ENCODE measurements at places on chromosomes 4 and X.
A peak's percentile ranks its signal among the peaks of the same experiment; 100 is the strongest.

- no peak for DNase-seq
Measured at GRCh38 chrX:132257116-132257515, 37.9 kb upstream of the RAP2C start.

- DNase-seq, result no peak
Measured at GRCh38 chrX:39158801-39159657, 357.8 kb downstream of the MID1IP1 start.

GRCh38 chr4:139674875-139675550 lies 9.4 kb downstream of the MGST2 start:
- DNase-seq, result no peak

GRCh38 chrX:103556963-103557612 lies 28.2 kb upstream of the TCEAL4 start:
- DNase-seq, result no peak

GRCh38 chr4:14837860-14838259 lies 164.4 kb upstream of the CPEB2 start:
- no peak for DNase-seq

DNA sequence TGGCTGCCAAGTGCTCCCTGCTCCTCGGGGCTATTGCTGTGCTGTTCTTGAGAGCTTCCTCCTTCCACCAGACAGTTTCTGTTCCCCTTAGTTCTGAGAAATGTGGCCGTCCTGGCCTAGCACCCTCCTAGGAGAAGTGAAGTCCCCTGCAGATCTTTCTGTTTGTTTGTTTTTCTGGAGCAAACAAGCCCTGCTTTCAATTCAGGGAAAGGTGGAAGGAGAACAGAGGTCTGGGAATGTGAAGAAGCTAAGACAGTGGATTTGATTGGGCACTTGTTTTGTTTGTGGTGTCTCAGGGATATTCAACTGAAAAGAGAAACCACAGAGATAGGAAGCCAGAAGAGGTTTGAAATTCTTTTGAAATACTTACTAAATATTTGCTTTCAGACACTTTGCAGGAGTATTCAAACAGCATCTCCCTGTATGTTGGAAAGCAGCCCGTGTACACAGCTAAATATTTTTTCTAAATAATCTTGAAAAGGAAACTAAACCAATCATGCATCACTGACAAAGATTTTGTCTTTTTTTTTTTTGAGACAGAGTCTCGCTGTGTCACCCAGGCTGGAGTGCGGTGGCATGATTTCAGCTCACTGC lies 36.5 kb upstream of the PPM1K start:
- DNase-seq, result no peak

- peak; percentile 66 for DNase-seq
Measured at GRCh38 chrX:153673428-153674218, at the start of gene PNCK. Gene PNCK, minus strand, starts transcription at chrX:153673813. Its CDS starts 737 bp downstream, at chrX:153673076.

GRCh38 chr4:3261411-3262207 lies 12.7 kb downstream of the MSANTD1 start:
- no peak for DNase-seq

DNA sequence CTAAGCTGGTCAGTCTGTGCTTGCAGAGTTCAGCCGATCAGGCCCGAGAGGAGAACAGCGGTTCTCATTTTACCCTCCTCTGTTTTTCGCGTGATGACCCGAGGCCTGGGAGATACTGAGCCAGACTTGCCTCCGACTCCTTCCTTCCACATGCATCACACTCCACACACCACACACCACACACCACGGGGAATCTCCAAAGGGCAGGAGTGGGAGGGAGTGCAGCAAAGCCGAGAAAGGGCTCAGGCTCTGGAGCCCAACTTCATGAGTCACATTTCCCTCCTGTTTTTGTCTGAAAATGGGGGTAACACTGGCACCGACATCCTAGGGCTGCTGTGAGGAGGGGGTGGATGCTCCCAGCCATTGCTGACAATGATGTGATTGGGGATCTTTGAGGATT lies 38.9 kb downstream of the TKTL1 start:
- no peak for DNase-seq

DNA sequence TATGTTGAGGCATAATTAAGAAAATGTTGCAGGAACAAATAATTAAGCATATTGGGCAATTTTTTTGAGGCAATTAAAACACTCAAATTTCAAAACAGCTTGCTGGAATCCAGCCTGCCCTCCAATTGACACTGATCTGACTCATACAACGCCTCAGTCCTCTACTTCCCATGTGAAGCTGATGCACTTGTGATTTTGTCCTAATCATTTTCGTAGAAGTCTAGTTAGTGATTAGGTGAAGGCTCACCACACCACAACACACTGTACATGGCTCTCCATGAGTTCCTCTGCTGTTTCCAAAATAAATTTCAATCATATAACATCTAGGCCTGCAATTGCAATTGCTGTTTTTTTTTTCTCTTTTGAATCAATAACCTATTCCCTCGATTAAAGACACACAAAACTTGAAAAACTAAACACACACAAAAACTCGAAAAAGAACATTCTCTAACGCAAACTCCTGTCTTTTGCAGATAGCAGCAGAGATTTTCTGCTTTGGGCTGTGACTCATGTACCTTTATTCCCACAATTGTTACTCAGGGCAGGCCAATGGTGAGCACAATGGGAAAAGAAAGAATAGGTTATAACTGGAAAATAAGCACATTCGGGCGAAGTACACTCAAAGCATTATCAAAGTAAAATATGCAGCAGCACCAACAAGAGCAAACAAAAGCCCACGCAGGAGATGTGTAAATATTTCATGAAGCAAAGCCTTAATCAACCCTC lies 1.7 kb downstream of the GPRIN3 start:
- no peak for DNase-seq

DNA sequence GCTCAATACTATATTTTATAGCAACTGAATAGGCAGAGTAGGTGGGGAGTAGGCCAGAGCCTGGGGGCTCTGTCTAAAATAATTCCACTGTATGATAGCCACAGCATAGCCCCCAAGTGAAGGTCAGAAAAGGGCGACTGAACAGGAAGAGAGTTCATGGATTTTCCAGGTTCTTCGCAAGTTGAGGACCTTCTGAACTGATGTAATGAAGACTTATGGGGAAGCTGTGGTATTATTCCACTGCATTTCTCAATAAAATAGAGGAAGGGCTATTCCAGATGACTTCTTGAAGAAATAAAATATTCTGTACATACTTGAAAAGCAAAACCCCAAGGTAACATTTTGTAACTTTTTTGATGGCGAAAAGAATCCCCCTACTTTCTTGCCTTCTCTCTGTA lies 231.4 kb upstream of the GPC4 start:
- no peak for DNase-seq

GRCh38 chr4:13830449-13830848 lies 202.9 kb upstream of the BOD1L1 start:
- DNase-seq, result no peak

DNA sequence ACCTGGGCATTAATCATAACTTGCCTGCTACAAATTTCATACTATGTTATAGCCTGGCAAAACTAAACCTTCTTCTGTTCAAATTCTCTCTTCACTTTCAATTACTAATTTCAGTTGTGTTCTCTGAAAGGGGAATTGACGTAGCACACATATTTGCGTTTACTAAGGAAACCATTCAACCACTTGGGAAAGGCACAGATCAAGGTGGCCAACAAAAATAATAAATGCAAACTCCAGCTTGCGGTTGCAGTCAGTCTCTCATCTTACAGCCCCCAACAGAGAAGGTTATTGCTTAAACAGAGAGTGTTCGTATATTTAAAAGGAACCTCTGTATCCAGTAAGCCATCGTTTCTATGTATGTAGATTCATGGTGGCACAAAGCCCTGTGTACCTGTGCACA lies 4.0 kb downstream of the SRPX start:
- no peak for DNase-seq

DNA sequence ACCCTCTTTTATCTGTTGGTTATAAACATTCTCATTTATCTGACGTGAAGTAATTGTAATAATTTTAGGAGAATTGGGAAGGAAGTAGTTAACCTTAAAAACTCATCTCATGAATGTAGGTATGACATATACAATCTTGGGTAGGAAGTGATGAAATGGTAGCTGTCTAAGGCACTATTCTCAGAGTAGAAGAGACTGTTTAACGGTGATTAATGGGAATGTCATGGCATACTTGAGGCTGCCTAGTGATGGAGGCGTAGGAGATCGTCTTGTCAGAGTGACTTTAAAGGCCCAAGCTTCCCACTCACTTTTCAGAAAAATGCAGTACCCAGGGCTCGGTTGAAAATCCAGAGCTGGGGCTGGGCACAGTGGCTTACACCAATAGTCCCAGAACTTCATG lies 19.4 kb upstream of the AGA start:
- no peak for DNase-seq

- peak; percentile 65 for DNase-seq
Measured at GRCh38 chr4:165874791-165875371, 1.8 kb downstream of the TLL1 start.

Measured in sigmoid colon (tissue), 7 donors.